ENCODE measurements at places on chromosomes 7 and 10.

DNA sequence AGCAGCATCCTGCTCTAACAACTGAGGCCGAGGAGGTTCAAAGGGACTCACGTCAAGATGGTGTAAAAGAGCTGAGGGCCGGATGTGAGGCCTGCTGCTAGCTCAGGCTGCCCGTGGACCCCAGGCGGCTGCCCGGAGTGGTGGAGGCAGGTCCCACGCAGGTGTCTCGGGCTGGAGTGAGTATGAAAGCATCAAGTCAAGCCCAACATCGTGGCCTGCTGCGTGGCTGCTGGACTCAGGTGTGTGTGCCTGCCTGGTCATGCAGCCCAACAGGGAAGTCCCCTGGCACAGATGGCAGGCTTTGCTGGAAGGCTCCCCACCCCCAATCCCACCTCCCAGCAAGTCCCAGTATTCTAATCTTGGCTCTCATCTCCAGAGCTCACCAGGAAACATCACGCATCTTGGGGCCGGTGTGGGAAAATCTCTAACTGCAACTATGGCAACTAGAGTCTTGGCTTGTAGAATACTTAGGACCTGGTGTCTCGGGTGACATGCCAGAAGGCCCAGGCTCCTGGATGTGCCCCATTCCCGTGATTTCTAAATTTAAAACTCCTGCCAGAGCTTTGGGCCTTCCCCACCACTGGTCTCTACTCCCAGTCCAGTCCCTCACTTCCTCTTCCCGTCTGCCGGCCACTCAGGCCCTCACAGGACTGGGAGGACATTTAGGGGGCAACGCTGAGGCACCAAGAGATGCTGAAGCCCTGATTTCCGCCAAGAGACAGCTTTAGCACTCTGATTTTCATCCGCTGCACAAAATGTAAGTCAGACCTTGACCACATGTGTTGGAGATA lies 85.9 kb downstream of the PRKAG2 start:
- no peak for DNase-seq

GRCh38 chr10:6218692-6219493 lies 16.2 kb downstream of the PFKFB3 start:
- DNase-seq = peak; percentile 63

GRCh38 chr10:93071177-93071472 lies 2.6 kb upstream of the CYP26A1 start:
- no peak for DNase-seq

DNA sequence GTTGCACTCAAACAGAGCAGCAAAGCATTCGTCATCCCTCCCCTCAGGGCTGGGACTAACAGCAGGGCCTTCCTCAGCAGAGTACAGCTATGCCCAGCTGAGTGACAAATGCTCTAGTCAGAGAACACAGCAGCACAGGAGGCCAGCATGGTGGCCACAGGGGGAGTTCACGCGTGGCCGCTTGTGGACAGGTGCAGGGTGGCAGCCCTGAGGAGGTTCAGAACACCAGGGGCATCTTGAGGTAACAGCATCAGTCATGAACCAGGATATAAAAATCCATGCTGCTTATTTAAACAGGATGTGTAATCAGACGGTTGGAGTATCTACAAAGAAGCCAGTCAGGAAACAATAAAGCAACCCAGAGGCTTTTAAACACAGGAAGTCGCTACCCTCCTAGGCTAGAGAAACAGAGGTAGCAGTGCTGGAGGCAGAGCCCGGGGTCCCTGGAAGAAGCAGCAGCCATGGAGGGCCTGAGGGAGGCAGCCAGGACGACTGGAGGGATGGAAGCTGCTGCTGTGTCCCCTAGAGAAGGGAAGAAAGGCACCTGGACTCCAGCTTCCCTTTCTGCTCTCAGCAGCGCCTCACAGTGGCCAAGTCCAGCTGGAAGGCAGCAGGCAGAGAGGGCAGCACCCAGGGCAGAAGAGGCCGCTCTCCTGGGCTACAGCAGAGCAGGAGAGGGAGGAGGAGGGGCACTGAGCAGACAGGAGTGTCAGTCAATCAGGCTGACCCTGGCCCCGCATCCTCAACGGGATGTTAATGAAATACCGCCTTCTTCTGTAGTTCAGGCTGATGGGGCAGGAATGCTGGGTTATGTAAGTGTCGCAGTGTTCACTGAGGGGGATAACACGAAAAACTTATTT lies 70.8 kb upstream of the UCN3 start:
- peak; percentile 50 for DNase-seq

- DNase-seq = no peak
Observed at GRCh38 chr10:116511365-116511764, 34.4 kb upstream of the PNLIP start.

DNA sequence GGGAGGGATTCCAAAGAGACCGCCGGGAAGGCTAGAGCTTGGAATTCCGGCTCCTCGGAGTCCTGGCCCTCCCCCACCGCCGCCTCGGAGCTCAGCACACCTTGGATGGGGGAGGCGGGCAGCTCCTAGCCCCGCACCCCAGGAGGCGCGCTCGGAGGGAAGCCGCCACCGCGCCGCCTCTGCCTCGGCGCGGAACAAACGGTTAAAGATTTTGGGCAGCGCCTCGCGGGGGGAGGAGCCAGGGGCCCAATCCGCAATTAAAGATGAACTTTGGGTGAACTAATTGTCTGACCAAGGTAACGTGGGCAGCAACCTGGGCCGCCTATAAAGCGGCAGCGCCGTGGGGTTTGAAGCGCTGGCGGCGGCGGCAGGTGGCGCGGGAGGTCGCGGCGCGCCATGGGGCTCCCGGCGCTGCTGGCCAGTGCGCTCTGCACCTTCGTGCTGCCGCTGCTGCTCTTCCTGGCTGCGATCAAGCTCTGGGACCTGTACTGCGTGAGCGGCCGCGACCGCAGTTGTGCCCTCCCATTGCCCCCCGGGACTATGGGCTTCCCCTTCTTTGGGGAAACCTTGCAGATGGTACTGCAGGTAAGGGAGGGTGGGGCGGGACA lies at the start of gene CYP26A1:
CYP26A1 (plus strand) TSS at position 355 of the 608 bp plus-strand sequence; CDS start at position 397, 42 bp downstream.
- DNase-seq = no peak

- DNase-seq = peak; percentile 76
Observed at GRCh38 chr10:44982114-44982460, 3.5 kb upstream of the DEPP1 start.

DNA sequence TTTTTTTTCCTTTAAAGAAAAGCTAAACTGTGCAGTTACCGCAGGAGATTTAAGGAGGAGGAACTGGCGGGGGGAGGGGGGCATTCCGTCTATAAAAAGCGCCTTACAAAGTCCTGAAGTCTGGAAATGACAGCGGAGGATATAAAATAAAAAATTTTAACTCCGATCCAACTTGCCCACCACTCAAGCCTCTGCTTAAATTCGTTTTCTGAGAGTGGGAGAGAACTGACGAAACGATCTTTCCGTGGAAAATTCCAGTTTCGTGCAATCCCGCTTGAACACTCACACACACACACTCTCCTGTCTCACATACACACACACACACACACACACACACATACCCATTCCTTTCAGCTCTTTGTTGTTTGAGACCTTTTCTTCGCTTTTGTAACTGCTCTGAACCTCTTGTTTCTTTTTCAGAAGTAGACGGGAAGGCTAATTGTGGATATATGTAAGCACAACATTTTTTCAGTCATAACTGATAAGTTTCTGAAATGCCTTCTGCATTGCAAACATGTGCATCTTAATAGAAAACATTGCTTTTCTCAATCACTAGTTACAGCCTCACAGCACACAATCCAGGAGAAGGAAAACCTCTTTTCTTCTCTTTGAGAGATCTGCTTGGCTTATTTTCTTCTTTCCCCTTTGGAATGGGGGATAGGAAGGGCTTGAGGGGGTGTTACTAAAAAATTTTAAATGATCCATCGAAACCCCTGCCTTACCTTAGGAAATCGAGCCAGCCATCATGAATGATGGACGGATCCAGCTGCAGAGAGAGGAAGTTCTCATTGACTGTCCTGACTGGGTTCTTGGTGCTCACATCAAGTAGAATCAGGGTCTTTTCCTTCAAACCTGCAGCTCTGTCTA lies 628 bp downstream of the HPSE2 start:
- DNase-seq = peak; percentile 3

GRCh38 chr7:152959610-152960009 lies 200.1 kb downstream of the ACTR3B start:
- no peak for DNase-seq

DNA sequence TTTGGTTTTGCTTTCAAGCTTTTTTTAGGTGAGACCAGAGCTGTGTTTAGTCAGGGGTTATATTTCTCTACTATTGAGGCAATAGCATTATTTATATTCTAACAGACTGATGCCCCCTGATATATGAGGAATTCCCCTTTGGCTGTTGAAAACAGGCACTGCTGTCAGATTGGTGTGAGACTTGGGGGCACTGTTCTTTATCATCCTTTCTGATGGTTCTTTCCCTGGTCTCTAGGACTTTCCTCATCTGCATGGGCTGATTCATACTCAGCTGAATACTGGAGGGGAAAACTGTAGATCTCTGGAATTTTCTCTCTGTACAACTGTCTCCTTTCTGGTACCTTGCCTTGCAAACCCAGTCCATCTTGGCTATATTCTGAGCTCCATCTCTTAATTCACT lies 10.0 kb upstream of the ICA1 start:
- DNase-seq = no peak

DNA sequence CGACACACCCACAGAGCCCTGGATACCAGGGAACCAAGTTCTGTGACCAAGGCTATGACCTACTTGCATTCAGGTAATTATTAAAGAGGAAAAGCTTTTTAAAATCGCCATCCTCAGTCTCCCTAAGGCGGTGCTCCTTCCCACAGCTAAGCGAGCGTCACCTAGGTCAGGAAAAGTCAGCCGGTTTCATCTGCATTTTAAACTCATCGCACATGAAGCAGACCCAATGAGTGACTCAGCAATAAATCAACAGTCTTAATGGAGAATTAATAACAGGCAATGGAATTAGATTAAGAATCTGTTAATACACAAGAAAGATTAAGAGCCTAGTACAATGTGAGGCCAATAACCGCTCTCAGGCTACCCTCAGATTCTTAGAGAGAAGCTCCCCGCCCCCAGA lies 59.2 kb downstream of the HSPA12A start:
- DNase-seq = no peak

- DNase-seq = no peak
Observed at GRCh38 chr10:50542871-50543270, 80.9 kb downstream of the SGMS1 start.

DNA sequence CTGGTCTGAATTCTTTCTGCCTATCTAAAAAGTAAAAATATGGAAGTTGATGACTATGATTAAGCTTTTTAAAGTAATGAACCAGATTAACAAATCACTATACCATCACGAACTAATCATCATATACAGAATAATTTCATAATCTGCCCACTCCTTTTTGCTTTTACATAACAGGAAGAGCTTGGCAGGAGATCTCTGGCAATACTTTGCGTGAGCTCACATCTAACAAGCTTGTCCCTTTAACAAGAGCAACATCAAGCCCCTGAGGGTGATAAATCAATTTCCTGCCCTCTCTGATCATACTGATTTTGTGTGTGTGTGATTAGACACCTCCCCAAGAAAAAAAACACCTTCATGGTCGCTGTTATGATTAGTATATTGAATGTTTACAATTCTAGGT lies 143.5 kb upstream of the ASAH2 start:
- DNase-seq = no peak

DNA sequence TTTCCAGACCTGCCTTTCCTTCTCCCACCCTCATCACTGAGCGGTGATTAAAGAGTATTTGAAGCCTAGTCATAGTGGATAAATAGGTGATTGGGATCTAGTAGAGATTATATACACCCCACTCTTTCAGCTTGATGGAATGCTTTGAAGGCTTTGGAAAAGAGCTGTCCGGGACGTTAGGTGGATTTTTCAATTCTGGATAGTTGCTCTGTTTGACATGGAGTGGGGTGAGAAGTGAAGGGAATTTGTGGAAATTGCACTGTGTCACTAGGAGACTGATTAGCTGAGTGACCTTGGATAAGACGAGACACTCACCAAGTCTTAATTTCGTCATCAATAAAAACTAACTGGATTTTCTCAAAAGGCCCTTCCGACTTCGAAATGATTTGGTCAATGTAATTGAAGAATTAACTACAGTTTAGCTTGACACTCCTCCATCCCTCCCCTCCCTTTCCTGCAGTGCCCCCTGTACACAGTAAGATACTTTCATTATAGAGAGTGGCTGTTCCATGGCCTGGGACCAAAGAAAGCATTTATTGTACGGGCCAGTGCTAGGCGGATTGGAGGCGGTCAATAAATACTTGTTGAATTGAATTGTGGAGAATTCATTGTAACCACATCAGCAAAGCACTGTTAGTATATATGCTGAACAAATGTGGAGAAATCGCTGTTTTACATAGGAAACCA lies 962 bp downstream of the ZKSCAN1 start:
- peak; percentile 39 for DNase-seq

- DNase-seq = no peak
Observed at GRCh38 chr10:12834116-12834665, 167.3 kb downstream of the CCDC3 start.

- DNase-seq = no peak
Observed at GRCh38 chr10:123101872-123102271, 33.9 kb upstream of the HMX3 start.

DNA sequence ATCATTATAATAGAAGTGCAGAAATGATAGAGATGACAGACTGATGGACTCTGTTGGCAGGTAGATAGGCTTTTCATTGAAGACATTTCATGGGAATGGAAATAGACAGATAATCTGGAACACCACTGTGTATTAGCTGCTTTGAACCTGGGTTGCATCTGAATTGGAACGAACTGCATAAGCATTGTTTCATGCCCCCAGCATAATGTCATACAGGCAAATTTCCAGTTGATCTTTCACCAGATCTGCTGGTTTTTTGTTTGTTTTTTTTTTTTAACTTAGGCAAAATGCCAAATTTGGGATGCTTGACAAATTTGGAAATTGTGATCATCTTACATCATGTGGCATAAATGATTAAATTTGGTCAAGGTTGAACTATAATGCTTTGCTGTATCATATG lies 172.1 kb upstream of the AOAH start:
- DNase-seq = no peak

GRCh38 chr10:82267014-82267413 lies 392.0 kb downstream of the NRG3 start:
- no peak for DNase-seq

DNA sequence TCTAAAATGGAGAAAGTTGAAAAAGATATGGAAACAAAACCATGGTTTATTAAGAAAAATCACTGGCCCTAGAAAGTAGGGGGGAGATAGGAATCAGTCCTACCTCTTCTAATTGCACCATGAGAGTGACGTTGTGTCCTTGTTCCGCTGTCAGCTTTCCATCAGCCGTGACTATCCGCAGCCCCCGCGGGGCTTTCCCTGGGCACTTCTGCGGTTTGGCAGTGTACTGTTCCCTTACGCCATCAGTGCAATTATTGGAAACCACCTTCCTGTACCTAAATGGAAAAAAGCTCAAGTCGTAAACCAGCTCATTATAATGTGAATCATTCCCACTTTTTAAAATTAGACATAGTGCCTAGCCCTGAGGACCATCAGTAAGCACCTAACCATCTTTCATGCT lies 512.2 kb downstream of the SORCS1 start:
- no peak for DNase-seq

All from Daoy (cell line).